Left renal cortex interstitium (tissue), 4 donors: ENCODE measurements at places on chromosomes 4 and X. TPM values are rescaled to one million over a fixed set of nuclear protein-coding genes. Genes with fewer than 3 reads are reported as not detected.

Gene MECP2
- 30.4 TPM for polyA plus RNA-seq

Gene MAGEB17
- not detected for polyA plus RNA-seq

Gene CFI
- 89.1 TPM for polyA plus RNA-seq

Gene MAGEA2B
- polyA plus RNA-seq = not detected

Gene DMRTC1B
- polyA plus RNA-seq = 3.3 TPM

Gene XK
- polyA plus RNA-seq = 1.1 TPM

Gene UBE2A
- polyA plus RNA-seq = 86.6 TPM

Gene PPARGC1A
- 30.8 TPM for polyA plus RNA-seq

- DNase-seq = no peak
Observed at GRCh38 chrX:139287155-139287924, 243.2 kb upstream of the F9 start.

- DNase-seq = no peak
Observed at GRCh38 chr4:147182041-147182440, 236.4 kb upstream of the TTC29 start.

DNA sequence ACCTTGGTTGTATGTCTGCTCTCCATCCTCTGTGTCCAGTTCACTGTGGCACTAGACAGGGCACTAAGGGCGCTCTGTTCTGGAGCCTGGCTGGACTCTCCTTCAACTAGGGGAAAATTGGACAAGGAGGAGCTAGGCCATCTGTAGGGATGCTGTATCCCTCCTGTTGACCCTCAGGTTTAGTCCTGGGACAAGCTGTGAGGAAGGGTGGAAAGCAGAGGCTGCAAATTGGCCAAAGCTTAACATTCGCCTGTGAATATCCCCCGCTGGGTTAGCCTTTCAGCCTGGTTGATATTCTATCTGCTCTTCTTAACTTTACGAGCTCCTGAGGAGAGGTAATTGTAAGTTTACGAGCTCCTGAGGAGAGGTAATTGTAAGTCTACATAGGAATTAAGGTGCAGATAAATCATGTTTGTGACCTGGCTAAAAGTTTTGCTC, 64.4 kb upstream of the ENPEP start:
- peak; percentile 47 for DNase-seq

DNA sequence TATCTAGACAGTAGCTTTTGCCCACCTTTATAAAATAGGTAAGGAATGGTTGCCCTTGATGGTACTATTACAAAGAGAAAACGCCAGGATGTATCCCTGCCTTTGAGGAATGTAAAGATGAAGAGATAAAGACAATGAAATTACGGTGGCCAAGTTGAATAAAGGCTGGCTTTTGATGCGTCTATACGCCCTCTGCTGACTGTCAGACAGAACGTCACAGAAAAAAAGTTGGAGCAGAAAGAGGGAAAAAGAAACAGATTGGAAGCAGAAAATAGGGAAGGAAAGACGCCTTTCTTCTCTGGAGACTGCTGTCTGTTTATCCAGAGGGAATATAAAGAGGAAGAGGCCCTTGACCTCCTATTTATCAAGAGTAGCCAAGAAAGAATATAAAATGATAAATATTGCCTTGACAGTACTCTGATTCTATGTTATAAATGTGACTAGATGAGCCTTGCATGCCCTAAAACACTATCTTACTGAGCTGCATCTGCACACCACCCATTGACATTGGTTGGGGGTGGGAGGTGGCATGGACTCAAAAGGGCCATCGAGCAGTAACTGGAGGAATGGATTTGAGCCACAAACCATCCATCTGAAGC, 30.6 kb downstream of the PCDH19 start:
- DNase-seq = no peak

GRCh38 chr4:185734214-185734613, 77.8 kb downstream of the SORBS2 start:
- DNase-seq = no peak

- no peak for DNase-seq
Observed at GRCh38 chrX:85561231-85561630, 181.8 kb upstream of the POF1B start.

- no peak for DNase-seq
Observed at GRCh38 chr4:10276152-10276551, 159.6 kb upstream of the WDR1 start.

DNA sequence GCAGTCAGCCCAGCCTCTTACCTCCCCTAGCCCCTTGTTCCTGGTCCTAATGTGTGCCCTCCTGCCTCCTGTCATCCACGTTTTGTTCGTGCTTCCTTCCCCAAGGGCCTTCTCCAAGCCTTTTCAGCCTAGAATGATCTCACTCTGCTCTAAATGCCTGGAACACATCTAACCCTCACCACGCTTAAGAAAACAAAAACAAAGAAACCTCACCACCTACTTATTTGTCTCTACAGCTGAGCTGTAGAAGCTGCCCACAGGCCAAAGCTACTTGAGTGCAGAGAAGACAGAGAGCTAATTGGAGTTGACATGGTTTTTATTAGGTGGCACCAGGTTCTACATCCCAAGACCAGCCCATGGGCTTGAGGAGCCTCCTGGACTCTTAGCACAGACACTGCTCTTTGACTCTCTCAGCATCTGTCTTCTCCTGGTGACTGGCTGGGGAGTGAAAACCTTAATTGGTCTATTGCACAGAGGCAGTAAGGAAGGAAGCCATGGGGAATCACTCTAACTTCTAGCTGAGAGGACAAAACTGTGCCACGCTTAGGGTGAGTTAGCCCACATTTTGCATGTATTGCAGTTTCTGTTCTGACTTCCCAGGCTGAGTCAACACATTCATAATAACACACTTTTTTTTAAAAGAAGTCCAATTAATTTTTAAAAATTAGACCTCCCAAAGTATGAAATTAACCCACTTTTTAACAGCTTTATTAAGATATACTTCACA, 52.3 kb upstream of the PDK3 start:
- no peak for DNase-seq

DNA sequence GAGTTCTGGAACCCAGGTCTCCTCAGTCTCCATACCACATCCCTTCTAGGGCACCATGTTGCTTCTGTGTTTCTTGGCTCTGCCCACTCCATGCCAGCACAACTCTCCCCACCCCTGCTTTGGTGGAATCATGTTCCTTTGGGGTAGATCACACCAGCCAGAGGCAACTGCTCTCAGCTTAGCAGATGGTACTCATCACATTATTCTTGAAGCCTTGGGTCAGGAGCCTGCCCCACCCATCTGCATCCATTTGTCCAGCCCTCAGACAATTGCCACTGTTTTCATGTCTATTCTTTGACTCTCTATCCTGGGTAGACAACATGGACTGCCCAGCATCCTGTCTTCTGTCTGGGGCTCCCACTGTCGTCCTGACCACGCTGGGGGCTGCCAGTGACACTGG, 147.6 kb downstream of the PTTG2 start:
- no peak for DNase-seq

DNA sequence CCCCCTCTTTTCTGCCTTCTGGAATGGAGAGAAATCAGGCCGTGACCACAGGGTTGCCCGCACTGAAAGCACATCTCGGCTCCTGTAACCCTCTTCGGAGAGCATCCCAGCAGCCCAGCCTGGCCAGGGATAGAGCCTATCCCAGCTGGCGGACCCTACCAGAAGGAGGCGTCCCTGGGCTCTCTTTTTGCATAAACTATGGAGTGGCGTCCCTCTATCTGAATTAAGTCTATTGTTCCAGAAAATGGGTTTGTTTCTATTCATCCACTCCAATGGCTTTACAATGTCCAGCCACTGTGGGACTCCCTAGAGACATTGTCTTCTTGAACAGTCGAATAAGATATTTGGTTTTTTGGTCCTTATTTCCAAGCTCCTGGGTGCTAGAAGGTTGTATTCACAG, 689 bp upstream of the NHSL2 start:
- no peak for DNase-seq
